Smooth muscle cell of trachea (primary cell): ENCODE measurements at places on chromosomes 4 and X. TPM values are rescaled to one million over a fixed set of nuclear protein-coding genes. Genes with fewer than 3 reads are reported as not detected.

Gene CORIN
- total RNA-seq = 0.15 and 0.33 TPM in 2 replicates

Gene CAPN6
- 0.15 TPM in 1 of 2 replicates, not detected in the other for total RNA-seq

Gene MORF4L2
- 396 and 849 TPM in 2 replicates for total RNA-seq

Gene TCEAL5
- total RNA-seq = not detected in 2 replicates

Gene RASL11B
- under 0.01 and 0.66 TPM in 2 replicates for total RNA-seq

Gene HNRNPDL
- 107 and 245 TPM in 2 replicates for total RNA-seq

Gene F8A3
- total RNA-seq = 3.8 and 4.9 TPM in 2 replicates

Gene PDE5A
- total RNA-seq = 276 and 402 TPM in 2 replicates

Gene CNOT6L
- 16.2 and 22.4 TPM in 2 replicates for total RNA-seq

Gene RS1
- not detected in 2 replicates for total RNA-seq
